NCI-H1105 treated with DMSO at 0.1 percent for 48 hours (cell line): ENCODE measurements at places on chromosomes 7 and 10.

DNA sequence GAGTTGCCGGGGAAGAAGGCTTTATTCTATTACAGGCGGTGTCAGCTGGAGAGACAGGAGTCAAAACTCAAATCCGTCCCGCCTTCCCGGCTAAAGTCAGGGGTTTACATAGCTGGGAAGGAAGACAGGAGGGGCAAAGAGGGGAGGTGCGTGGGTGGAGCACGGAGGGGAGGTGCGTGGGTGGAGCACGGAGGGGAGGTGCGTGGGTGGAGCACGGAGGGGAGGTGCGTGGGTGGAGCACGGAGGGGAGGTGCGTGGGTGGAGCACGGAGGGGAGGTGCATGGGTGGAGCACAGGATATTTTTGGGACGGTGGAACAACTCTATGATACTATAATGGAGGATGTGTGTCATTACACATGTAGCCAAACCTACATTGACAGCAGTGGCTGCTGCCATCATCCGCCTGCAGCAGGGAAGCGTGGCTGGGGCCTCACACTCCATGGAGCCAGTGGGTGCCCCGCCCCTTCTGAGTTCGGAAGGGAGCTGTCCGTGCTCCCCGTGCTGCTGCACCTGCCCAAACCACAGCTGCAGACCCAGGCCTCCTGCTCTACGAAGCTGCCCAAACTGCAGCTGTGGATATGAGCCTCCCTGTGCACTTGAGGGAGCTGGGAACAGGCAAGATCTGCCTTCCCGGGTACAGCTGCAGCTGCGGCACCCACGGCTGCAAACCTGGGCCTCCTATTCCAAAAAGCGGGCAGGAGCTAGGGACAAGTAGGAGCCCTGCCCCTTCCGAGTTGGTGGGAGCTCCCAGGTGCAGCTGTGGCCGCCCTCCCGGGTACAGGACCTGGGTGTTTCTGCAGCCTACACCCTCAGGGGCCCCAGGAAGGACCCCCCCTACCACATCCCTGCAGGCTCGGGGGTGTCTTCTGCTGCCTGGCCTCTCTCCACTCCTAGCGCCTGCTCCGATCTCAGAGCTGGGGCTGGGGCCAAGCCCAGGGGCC is 119.4 kb downstream of the DYNC2I1 start:
- DNase-seq = peak; percentile 52

DNA sequence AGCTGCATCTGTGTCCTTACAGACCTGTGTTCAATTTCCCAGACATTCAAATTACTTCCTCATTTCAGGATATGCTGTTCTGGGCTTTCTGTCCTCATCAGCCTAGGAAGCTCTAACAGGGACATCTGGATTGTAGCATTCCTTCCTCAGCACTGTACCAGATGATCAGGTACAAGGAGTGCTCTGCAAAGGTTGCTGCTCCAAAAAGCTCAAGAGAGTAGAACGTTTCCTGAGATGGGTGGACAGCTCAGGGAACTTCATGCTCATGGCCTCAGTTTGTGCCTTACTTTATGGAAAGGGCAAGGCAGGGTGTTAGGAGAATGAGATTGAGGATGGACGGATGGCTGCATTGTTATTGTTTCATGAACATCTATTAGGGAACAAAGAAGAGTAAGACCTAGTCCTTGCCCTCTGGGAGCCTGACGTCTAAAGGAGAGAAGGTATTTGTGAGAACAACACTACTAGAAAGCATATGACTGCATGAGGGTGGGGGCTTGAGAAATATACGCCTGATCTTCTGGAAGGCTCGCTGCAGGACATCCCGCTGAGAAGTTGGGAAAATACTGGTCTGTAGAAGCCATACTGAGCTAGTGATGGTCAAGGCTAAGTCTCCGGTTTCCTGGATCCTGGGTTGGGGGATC is 10.5 kb upstream of the ZNF212 start:
- no peak for DNase-seq

DNA sequence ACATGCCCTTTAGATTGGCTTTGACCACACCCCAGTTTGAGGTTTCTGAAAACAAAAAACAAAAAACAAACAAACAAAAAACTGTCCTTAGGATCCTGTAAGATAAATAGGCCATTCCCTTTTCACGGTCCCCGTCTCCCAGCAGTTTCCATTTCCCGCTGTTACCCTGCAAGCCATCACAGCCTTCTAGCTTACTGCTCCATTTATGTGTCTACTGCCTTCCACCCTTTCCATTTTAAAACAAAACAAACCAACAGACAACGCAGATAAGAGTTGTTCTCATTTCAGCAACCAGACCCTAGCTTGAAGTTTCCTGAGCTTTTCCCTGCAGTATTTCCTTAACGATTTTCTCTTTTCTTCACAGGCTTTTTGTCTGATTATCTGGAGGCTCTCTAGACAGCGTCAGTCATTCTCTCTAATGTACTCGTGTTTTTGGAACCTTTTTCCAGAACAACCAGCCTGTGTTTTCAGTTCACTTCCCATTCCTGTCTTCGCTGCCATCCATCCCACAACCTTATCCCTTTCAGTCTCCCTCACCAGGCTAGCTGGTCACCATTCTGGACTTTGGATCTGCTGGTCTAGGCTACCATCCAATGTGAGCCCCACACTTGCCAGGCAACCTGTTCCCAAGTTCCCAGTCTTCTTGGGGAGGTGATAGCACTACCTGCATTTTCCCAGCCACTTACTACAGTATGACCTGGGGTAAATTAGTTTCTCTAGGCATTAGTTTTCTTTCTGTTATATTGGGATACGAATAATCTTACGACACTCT is 317.3 kb upstream of the FZD1 start:
- no peak for DNase-seq

- DNase-seq = no peak
Observed at GRCh38 chr10:3312403-3312940, 139.9 kb upstream of the PITRM1 start.

DNA sequence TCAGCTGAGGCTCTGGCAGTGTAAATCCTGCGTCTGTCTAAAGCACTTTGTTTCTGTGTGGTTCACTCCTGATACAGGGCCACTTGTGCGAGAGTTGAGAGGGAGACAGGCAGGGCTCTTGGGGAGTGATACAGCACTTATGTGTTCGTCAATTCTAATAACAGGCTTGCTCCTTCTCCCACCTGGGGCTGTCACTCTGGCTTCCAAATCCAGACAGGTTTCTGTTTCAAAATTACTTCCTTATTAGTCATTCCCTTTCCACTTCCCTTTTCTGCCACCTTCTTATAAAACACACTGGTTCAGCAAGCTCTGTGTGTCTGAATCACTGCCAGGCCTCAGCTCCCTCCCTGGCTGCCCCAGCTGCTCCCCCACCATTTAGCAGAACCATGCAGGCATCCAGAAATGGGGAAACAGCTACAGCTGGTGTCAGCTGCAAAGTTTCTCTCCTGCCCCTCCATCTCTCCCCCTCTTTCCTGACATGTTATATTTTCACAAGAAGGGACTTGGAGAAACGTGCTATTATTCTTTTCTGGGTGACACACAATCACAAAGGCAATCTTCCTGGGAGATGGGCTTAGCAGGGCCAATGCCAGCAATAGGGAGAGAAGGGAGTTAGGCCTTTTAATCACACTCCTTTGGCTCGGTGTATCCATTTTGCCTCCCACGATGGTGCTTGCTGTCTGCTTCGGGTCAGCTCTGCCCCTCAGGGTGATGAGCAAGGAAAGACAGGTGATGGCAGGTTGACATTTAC is 58.4 kb upstream of the ZNRF2 start:
- DNase-seq = peak; percentile 76

DNA sequence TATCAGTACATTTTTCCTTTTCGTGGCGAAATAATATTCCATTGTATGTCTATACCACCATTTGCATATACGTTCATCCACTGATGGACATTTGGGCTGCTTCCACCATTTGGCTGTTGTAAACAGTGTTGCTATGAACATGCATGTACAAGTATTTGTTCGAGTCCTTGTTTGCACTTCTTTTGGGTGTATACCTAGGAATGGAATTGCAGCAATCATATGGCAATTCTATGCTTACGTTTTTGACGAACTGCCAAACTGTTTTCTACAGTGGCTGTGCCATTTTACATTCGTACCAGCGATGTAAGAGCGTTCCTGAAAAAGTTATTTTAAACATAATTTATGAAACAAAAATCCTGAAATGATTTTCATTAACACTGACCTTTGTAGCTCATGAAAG is 79.5 kb downstream of the HIPK2 start:
- no peak for DNase-seq

DNA sequence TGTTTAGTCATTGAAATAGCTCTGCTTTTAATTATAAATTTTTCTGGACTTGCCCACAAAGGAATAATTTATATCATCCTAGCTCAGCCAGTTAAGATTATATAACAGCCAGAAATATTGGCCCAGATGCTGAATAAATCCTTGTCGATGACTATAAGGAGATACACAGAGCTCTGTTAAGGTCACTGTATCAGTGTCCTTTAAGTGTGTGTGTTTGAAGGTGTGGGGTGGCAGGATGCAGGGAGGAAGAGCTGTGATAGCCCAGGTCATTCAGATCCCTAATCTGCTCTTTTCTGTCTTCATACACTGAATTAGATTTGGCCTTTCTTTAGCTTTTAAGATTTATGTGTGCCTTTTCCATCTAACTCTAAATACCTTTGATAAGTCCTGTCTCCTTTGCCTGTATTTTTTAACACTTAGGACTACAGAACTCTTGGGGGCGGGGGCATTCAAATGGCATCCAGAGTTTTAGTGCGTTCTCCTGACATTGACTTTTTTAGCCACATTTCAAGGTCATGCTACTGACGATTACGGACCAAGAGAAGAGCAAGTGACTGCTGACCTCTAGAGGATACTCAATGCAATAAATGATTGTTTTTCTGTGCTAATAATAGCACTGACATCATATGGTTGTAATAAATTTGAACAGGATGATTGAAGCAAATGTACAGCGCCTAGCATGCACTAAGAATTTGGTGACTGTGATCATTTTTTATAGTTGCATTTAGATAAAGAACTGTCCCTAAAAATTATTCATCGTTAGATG is 172.3 kb downstream of the CACNB2 start:
- peak; percentile 26 for DNase-seq

- no peak for DNase-seq
Observed at GRCh38 chr10:22849077-22849805, 78.6 kb upstream of the ARMC3 start.

DNA sequence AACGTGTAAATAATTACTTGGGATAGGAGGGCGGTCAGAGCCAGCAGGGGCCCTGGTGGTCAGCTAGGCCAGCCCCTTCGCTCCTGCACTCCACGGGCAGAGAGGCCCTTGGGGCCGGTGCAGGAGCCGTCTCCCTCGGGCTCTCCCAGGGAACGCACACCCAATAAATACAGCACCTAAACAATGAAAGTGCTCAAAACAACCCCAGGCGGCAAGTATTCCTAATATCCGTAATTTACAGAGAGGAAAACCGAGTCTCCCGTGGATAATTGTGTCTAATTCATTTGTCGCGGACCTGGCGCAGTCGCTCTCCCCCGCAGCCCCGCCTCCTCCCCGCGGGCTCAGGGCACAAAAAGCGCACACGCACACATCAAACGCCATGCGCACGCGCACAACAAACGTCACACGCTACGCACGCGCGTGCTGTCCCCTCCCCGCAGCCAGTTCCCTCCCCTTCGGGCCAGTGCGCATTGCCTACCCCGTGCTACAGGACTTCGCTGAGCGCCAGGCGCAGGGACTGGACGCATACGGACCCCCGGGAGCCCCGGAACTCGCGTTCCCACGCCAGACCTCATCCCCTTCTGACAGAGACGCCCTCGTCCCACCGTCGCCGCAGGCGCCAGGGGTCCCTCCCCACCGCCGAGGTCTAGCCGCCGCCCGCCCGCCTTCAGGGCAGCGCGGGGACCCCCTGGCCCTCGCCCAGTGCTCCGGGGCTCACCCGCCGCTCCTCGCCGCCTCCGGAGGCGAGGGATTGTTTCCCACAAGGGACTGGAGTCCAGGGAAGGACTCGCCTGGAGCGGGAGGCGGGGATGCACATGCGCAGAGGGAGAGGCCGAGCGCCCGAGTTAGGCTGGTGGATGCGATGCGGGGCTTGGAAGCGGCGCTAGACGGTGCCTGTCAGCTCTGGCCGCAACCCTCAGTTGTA is at the start of gene ZNF248:
TSS of gene ZNF248 (minus strand) at position 324 of the 925 bp plus-strand sequence. CDS start 1,300 bp downstream, outside the sequence.
- DNase-seq = peak; percentile 86

DNA sequence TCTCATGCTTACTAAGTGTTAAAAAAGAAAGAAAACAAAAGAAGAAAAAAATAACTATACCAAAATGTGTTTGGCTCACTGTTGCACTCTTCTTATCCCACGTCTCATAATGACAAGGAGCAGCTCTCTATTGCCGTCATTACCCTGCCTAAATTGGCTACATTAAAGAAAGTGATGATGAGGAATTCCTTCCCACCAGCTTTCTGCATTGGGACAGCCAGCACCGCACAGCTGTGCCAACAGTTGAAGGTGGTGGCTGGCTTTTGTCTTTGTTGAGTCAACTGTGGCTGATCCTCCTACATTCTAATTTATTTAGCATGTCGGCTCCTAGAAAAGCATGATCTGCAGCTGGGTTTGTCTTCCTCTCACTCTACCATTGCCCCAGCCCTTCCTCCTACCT is 751.8 kb downstream of the KCNMA1 start:
- DNase-seq = no peak

GRCh38 chr10:76542307-76542930 is 1095.2 kb downstream of the KCNMA1 start:
- no peak for DNase-seq

DNA sequence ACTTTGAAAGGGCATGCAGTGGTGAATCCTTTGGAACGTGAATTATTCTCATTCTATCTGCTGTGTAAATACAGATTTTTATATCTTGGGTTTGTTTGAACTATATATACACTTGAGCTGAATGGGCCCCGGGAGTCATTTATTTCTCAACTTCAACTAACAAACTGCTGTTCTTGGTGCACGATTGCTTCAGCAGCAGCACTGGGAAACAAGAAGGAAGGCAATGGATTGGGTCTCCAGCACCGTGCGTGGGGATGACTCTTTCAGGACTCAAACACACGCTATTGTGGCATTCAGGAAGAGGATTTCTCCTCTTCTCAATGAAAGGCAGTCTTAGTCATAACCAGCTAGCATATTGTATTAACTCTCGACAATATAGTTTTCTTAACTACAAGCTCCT is 226.0 kb upstream of the NFE2L3 start:
- no peak for DNase-seq

DNA sequence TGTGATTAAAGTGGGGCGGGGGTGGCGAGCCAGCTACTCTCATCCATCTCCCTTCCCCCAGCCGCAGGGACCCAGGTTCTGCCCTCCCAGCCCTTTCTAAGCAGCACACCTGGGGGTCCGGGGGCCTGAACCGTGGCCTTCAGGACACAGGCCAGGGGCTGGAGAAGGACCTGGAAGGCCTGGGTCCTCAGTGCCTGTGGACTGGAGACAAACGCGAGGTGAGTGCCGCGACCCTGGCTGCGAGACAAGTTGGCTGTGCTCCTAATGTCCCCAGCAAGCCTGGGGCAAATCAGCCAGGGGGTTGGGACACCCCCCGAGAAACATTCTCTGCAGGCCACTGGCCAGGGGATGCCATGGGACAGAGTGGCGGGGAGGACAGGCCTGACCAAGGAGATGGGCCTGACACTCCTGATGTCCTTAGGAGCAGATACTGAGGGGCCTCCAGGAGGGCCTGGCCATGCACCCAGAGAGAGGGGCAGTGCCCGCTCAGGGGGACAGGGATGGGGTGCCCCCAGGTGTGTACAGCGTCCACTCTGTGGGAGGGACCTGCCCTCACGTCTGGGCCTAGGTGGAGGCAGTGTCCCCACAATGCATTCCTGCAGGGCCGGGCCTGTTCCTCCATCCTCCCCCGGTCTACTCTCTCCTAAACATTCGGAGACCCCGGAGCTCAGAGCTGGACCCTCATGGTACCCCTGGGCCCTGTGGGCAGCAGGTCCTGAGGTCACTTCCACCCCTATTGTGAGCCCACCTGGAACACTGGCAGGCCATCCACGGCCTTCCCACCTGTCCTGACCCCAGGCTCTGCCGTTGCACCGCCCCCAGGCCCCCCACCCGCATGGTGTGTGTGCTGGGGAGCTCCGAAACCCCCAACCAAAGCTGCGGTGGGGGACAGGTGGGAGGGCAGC is 13.1 kb downstream of the BRAT1 start:
- no peak for DNase-seq
